Left ventricle myocardium inferior (tissue), 1 donor: ENCODE measurements at places on chromosomes 2 and 18. TPM values are rescaled to one million over a fixed set of nuclear protein-coding genes. Genes with fewer than 3 reads are reported as not detected.

- no peaks in the 10 kb centered on the region for H3K27me3 ChIP-seq
- H3K4me3 ChIP-seq, result peak overlapping the region; percentile 91
- no peaks in the 10 kb centered on the region for H3K36me3 ChIP-seq
- H3K4me1 ChIP-seq, result peaks cover 46% of the 10 kb centered on the region
- H3K27ac ChIP-seq, result peak overlapping the region; percentile 95
- no peak for DNase-seq
Observed at GRCh38 chr2:74179063-74179865, 585 bp upstream of the MOB1A start.

DNA sequence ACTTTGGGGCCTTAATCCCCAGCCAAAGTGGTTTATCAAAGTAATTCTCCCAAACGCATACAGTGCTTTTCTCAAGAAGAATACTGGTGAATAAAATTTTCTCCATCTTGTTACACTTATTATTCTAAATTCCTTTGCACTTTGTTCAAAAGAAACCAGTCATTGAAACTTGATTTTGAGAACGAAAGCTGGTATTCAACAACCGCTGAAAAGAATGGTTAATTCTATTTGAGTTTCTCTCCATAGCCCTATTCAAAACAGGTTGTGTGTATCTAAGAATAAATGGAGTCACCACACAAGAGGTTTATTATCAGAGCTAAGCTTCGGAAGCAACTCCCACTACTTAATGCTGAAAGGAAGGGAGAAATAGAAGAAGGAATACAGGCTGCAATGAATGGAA, 117.7 kb downstream of the C1D start:
- no peaks in the 10 kb centered on the region for H3K4me1 ChIP-seq
- H3K27me3 ChIP-seq, result peaks cover 19% of the 10 kb centered on the region
- H3K4me3 ChIP-seq, result no peak overlapping the region
- no peak for DNase-seq
- no peak overlapping the region for H3K27ac ChIP-seq
- no peaks in the 10 kb centered on the region for H3K36me3 ChIP-seq

POLR1B gene
- 11.7 TPM for total RNA-seq

DNA sequence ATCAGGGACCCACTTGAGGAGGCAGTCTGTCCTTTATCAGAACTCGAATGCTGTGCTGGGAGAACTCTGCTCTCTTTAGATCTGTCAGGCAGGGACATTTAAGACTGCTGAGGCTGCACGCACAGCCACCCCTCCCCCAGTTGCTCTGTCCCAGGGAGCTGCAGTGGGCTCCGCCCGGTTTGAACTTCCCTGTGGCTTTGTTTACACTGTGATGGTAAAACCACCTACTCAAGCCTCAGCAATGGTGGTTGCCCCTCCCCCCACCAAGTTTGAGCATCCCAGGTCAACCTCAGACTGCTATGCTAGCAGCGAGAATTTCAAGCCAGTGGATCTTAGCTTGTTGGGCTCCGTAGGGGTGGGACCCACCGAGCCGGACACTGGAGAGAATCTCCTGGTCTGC, 11.8 kb upstream of the LHCGR start:
- H3K27ac ChIP-seq, result no peak overlapping the region
- peaks cover 9% of the 10 kb centered on the region for H3K27me3 ChIP-seq
- no peak for DNase-seq
- H3K4me3 ChIP-seq, result no peak overlapping the region
- no peaks in the 10 kb centered on the region for H3K4me1 ChIP-seq

PAX3 gene
- 0.30 TPM for total RNA-seq

GRCh38 chr18:10274301-10274700, 180.1 kb upstream of the APCDD1 start:
- no peak overlapping the region for H3K4me3 ChIP-seq
- H3K36me3 ChIP-seq, result no peaks in the 10 kb centered on the region
- H3K4me1 ChIP-seq, result peaks cover 15% of the 10 kb centered on the region
- DNase-seq, result peak; percentile 37

DNA sequence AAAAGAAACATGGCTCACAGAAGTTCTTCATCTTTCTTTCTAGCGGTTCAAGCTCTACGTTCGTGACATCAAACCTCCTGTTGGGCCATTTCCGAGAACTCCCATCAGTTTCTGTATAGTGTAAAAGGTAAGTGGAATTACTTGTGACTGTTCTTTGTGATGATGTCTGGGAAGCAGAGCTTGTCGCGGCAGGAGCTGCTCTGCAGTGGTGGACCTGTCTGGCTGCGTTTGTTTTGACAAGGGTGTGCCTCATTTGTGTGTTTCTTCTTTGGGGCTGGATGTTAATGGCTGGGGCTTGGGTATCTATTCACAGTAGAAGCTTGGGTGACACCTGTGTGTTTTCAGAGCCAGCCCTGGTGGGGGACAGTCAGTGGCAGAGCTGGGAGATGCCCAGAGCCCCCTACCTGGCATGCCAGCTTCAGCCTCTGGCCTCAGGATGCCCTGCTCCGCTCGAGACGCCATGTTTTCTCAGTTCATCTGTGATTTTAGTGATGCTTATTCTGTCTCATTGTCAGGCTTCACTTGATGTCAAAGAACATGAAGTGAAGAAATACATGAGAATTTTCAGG, 59.6 kb downstream of the LDLRAD4 start:
- H3K36me3 ChIP-seq, result peaks cover 26% of the 10 kb centered on the region
- no peaks in the 10 kb centered on the region for H3K27me3 ChIP-seq

IL36RN gene
- not detected for total RNA-seq

GRCh38 chr2:206368933-206369569, 74.3 kb upstream of the ADAM23 start:
- DNase-seq, result no peak
- H3K4me3 ChIP-seq, result no peak overlapping the region
- no peaks in the 10 kb centered on the region for H3K27me3 ChIP-seq
- no peaks in the 10 kb centered on the region for H3K36me3 ChIP-seq

RIT2 gene
- total RNA-seq, result not detected

DNA sequence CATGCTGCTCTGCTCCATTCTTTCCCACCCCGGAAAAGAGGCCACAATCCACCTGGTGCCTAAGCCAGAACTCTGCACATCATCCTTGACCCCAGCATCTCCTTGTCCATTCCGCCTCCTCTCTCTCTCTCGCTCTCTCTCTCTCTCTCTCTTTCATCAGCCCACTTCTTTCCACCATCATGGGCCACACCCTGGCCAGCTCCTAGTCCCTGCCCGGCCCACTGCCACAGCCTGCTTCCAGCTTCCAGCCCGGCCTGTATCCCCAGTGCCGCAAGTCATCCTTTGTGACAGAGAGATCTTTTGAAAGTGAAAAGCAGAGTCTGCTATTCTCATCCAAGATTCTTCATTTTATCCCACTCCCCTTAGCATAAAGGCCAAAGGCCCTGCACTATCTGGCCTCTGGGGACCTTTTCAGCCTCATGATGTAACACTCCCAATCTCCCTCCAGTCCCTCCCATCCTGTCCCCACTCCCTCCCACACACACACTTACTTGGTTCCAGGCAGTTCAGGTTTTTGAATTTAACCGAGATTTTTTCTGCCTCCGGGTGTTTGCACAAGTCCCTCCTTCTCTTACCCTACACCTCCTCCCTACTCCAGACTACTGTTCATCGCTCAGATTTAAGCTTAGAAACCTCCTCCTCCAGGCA, 214.0 kb downstream of the EN1 start:
- no peak overlapping the region for H3K4me3 ChIP-seq
- DNase-seq, result no peak
- peaks cover 7% of the 10 kb centered on the region for H3K27me3 ChIP-seq
- no peaks in the 10 kb centered on the region for H3K36me3 ChIP-seq

- no peaks in the 10 kb centered on the region for H3K36me3 ChIP-seq
- no peak overlapping the region for H3K27ac ChIP-seq
- DNase-seq, result no peak
Observed at GRCh38 chr2:192265751-192266150, 71.0 kb upstream of the TMEFF2 start.

GRCh38 chr18:62287781-62288664, 37.1 kb upstream of the TNFRSF11A start:
- no peak overlapping the region for H3K27ac ChIP-seq
- H3K4me1 ChIP-seq, result peaks cover 7% of the 10 kb centered on the region
- H3K27me3 ChIP-seq, result no peaks in the 10 kb centered on the region
- H3K36me3 ChIP-seq, result peaks cover 62% of the 10 kb centered on the region

- H3K36me3 ChIP-seq, result no peaks in the 10 kb centered on the region
- H3K4me1 ChIP-seq, result peaks cover 31% of the 10 kb centered on the region
- no peak overlapping the region for H3K27ac ChIP-seq
- no peak overlapping the region for H3K4me3 ChIP-seq
Observed at GRCh38 chr2:192150166-192150565, 44.6 kb downstream of the TMEFF2 start.

GRCh38 chr2:131542438-131543384, 15.0 kb downstream of the CCDC74A start:
- no peaks in the 10 kb centered on the region for H3K36me3 ChIP-seq
- no peak overlapping the region for H3K4me3 ChIP-seq
- no peaks in the 10 kb centered on the region for H3K4me1 ChIP-seq
- no peak for DNase-seq

- H3K27ac ChIP-seq, result no peak overlapping the region
- H3K4me1 ChIP-seq, result no peaks in the 10 kb centered on the region
- peaks cover 5% of the 10 kb centered on the region for H3K36me3 ChIP-seq
Observed at GRCh38 chr2:237051861-237052260, 33.8 kb upstream of the COPS8 start.

DNA sequence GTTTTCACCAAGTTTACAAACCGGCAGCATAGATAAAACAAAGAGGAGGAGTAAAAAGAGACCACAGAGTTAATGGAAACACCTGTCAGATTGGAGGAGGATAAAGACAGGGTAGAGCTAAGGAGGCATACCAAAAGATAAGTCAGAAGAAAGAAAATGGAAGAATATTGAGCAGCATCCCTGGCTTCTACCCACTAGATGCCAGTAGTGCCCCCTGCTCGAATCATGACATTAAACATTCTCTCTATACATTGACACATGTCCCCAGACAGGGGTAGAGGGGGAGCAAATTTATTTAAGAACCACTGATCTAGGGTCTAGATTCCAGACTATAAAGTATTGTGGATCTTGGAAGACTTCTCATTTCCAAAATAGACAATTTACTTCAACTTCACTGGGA, 159.8 kb upstream of the ETAA1 start:
- DNase-seq, result no peak
- no peak overlapping the region for H3K4me3 ChIP-seq
- no peak overlapping the region for H3K27ac ChIP-seq

DNA sequence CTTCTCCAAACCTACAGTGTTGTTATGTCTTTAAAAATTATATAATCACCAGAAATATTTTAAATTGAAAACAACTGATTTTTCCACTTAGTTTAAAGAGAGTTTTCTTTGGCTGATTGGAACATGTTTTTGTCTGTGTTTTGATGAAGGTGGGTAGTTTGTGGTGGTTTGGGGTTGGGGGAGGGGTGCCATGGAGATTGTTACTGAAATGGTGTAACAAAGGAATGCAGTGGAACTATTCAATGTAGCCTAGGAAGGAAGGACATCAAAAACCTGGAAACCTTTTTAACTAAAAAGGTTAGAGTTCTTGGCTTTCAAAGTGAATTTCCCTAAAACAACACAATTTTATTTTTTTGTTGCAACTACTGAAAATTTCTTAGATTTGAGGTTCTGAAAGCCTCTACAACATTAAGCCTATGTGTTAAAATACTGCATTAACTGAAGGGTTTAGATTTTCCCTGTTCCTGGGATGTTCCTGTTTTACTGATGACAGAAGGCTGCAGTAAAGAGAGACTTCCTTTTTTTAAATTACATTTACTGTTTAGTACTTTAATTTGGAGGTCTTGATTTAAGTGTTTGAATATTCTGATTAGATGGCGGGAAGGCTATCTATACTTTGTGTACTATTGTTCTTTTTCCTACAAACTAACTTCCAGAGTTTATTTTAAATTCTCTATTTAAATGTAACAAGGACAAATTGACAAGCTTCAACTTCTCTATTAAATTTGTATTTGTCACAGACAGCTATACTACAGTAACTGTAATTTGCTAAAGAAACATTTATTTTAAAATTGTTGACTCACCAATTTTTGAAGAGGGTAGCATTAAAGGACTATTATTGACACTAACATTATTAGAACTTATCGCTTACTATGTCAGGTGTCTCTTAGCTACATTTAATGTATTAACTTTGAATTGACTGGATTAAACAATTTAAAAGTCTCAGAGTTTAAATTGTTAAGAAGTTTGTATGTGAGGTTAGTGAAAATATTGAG, 87.7 kb downstream of the LIMS1 start:
- H3K4me3 ChIP-seq, result no peak overlapping the region
- no peak for DNase-seq
- no peaks in the 10 kb centered on the region for H3K27me3 ChIP-seq
- no peak overlapping the region for H3K27ac ChIP-seq
- H3K4me1 ChIP-seq, result peaks cover 55% of the 10 kb centered on the region

DNA sequence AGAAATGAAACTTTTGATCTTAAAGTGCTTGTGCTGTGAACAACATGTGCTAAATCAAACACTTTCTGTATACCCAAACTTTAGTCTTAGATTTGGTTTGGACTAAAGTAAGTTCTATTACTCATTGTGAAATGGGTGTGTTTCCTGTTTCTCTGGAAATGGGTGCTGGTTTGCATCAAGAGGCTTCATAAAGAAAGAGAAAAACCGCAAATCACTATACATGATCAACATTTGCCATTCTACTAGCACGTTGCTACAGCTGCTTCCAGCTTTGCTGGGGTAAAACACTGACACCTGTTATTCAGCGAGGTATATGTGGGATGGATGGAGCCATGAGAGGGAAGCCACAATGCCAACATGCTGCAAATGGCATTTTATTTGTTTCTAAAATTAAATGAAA, 547.0 kb upstream of the ACVR2A start:
- no peak overlapping the region for H3K27ac ChIP-seq
- H3K4me1 ChIP-seq, result no peaks in the 10 kb centered on the region
- H3K36me3 ChIP-seq, result no peaks in the 10 kb centered on the region
- DNase-seq, result no peak

- no peaks in the 10 kb centered on the region for H3K36me3 ChIP-seq
- no peaks in the 10 kb centered on the region for H3K27me3 ChIP-seq
- DNase-seq, result no peak
- peak overlapping the region; percentile 10 for H3K27ac ChIP-seq
Observed at GRCh38 chr2:159960414-159960813, 102.0 kb downstream of the PLA2R1 start.

DNA sequence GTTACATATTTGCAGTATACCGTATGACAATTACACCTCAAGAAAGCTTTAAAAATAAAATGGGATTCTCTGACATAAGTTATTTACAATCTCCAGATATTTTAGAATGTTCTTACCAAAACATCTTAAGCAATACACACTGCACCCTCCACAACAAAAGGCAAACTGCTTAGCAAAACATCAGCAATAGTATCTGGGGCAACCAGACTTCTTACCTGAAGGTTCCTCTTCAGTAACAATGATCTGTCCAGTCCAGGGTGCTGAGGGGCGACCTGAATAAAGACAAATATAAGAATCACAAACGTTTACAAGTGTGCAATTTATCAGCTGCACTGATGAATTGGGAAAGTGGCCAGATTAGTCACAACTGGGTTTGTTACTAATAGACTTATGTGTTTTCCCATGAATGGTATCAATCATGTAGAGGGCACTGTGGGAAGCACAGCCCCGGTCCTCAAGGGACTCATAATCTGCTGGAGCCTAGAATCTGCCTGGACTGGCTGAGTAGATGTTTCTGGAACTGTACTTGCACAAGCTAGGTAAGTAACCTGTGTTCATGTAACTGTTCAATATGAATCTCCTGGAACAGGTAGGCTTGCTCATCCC, 70.7 kb downstream of the MYOM1 start:
- H3K4me3 ChIP-seq, result no peak overlapping the region
- H3K27me3 ChIP-seq, result no peaks in the 10 kb centered on the region
- H3K4me1 ChIP-seq, result peaks cover 26% of the 10 kb centered on the region

- DNase-seq, result no peak
- peaks cover 5% of the 10 kb centered on the region for H3K4me1 ChIP-seq
- H3K27me3 ChIP-seq, result peaks cover 3% of the 10 kb centered on the region
- H3K4me3 ChIP-seq, result no peak overlapping the region
- no peaks in the 10 kb centered on the region for H3K36me3 ChIP-seq
Observed at GRCh38 chr2:213251618-213252017, 32.6 kb upstream of the SPAG16 start.

KYNU gene
- total RNA-seq, result 1.0 TPM
